Left colon (tissue), 2 donors: ENCODE measurements at places on chromosomes 11 and 22. TPM values are rescaled to one million over a fixed set of nuclear protein-coding genes. Genes with fewer than 3 reads are reported as not detected.

DNA sequence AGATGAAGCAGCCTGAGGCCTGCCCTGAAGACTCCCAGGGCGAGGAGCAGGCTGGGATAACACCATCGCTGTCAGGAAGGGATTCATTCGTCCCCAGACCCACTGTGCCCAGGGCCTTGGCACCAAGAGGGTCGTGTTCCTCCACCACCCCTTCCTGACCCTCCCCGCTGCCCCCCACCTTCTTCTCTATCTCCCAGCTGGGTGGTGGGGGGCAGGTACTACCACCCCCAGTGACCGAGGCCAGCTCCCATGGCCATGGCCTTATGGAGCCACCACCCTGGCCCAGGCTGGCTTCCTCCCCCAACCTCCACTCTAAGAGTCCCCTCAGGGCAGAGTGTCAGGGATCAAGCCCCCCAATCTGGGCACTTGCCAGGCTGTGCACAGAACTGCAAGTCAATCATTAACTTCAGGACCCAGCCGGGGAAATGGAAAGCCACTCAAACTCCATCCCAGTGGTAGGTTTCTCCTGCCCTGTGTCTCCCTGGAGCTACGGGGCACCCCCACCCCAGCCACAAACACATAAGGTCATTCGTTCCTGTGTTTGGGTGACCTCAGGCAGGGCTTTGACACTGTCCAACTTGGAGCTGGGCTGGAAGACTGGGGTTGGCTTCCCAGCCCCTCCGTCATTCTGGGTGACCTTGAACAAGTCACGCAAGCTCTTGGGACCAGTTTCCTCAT is 33.3 kb upstream of the WNT11 start:
- no peak for DNase-seq

KRTAP5-8 gene
- 0.58 TPM for total RNA-seq

TBX1 gene
- 1.9 TPM for total RNA-seq

GRCh38 chr22:24760708-24761306 is 13.7 kb downstream of the PIWIL3 start:
- DNase-seq = no peak

DNA sequence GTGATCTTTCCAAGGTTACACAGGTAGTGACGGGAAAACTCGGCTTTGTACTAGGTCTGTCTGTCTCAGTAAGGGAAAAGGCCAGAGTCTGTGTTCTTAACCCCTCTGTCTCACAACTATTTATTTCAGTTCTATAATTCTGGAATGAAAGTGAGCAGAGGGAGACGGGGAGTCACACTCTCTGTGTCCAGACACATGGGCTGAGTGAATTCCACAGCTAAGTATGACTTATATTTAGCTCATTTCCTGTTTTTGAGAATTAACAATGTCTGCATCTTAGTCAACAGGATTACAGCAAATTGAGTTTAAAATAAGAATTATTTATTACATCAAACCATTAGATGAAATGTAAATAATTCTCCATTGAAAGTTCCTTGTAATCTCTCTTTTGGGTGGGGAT is 62.5 kb upstream of the OR4B1 start:
- no peak for DNase-seq

GRCh38 chr11:33779849-33780528 is 5.7 kb upstream of the FBXO3 start:
- DNase-seq = no peak
